ENCODE measurements at places on chromosomes 5 and 9. TPM values are rescaled to one million over a fixed set of nuclear protein-coding genes. Genes with fewer than 3 reads are reported as not detected.

Gene ORM2
- not detected for total RNA-seq

Gene ZNF483
- total RNA-seq, result 6.5 TPM

Gene SHOC1
- total RNA-seq, result 0.11 TPM

Gene ANXA6
- 290 TPM for total RNA-seq

Gene GAS1
- 61.7 TPM for total RNA-seq

Gene SEMA5A
- 19.6 TPM for total RNA-seq

Gene PCDHB16
- total RNA-seq, result 4.4 TPM

Gene TAS2R1
- total RNA-seq, result not detected

Gene IL4
- total RNA-seq, result not detected

Gene EDIL3
- 442 TPM for total RNA-seq

Gene C9orf50
- total RNA-seq, result 0.11 TPM

Gene KCNN2
- total RNA-seq, result not detected

Gene SLC46A2
- total RNA-seq, result not detected

Gene SLC4A9
- not detected for total RNA-seq

Gene PHYHD1
- total RNA-seq, result 10.3 TPM

Gene TNFSF15
- 5.9 TPM for total RNA-seq

Gene NR6A1
- 0.26 TPM for total RNA-seq

Gene ANKRD55
- total RNA-seq, result 0.13 TPM

Gene PNPLA7
- total RNA-seq, result 3.0 TPM

Gene ERBIN
- 330 TPM for total RNA-seq

Gene GSN
- 379 TPM for total RNA-seq

Gene NIM1K
- total RNA-seq, result 3.9 TPM

Gene PCDHB6
- total RNA-seq, result 0.97 TPM

Gene MCTP1
- total RNA-seq, result 0.86 TPM

Gene PITX1
- 175 TPM for total RNA-seq

Gene IFNW1
- total RNA-seq, result not detected

Gene SPINK7
- not detected for total RNA-seq

Gene VLDLR
- 29.2 TPM for total RNA-seq

All from articular chondrocyte of knee joint (primary cell).